ENCODE measurements at places on chromosomes 11 and 22.

GRCh38 chr22:37331034-37331428, 48.7 kb downstream of the CYTH4 start:
- DNase-seq, result peak; percentile 28

- DNase-seq, result no peak
Observed at GRCh38 chr11:108009497-108010370, 1.0 kb downstream of the CUL5 start.

DNA sequence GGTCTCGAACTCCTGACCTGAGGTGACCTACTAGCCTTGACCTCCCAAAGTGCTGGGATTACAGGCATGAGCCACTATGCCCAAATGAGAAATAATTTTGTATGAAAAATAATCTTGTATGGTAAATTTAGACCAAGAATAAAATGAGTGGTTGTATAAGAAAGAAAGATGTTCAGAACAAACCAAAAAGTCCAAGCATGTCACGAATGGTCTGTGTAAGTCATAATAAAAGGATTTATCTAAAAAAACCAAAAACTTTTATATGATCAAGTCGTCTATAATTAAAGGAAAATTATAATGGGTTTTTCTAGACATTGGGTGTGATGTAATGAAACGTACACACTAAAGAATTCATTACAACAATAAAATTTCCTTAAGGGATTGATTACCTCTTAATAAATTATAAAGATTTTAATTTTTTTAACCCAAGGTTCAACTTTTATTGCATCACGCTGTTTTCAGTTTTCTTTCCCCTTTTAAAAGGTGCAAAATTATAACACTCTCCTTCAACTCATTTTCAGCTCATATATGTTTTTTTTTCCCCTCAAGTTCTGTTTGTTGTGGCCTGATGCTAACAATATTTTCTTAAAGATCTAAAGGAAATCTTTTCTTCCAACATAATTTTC, 8.9 kb upstream of the AQP11 start:
- no peak for DNase-seq

DNA sequence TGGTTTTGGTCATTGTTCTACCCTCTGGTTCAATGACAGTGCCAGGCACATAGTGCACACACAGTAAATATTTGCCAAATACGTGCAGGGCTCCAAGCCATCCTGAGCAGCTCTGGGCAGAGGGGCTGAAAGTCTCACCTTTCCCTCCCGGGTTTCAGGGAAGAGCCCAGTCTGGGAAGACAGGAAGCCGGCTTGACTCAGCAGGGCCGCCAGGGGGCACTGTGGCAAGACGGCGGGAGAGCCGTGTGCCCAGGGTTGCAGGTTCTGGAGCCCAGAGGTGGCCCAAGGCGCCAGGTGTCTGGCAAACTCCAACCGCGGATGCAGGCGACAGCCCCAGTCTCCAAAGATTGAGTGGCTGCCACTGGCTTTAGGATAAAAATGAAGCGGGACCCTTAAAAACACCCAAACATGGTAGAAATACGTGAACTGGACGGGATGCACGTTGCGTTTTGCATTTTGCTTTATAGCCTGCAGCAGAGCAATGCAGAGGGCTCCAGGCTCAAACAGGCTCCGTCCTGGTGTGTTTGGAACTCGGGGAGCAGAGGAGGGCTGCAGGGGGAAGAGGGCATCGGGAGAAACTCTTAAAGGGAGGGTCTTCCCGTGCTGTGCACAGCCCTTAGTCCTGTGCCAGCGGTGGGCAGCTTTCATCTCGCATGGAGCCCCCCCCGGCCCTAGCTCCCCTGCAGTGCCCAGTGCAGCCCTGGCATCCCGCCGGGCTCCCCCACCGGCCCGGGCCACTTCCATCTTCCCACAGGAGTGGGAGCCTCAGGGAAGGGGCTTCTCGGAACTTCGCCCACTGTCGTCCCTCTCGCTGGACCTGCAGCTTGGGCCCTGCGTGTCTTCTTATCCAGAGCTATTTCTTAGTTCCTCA, 10.7 kb downstream of the KRTAP5-5 start:
- no peak for DNase-seq

GRCh38 chr11:13143486-13144297, 133.9 kb upstream of the BMAL1 start:
- DNase-seq, result no peak

DNA sequence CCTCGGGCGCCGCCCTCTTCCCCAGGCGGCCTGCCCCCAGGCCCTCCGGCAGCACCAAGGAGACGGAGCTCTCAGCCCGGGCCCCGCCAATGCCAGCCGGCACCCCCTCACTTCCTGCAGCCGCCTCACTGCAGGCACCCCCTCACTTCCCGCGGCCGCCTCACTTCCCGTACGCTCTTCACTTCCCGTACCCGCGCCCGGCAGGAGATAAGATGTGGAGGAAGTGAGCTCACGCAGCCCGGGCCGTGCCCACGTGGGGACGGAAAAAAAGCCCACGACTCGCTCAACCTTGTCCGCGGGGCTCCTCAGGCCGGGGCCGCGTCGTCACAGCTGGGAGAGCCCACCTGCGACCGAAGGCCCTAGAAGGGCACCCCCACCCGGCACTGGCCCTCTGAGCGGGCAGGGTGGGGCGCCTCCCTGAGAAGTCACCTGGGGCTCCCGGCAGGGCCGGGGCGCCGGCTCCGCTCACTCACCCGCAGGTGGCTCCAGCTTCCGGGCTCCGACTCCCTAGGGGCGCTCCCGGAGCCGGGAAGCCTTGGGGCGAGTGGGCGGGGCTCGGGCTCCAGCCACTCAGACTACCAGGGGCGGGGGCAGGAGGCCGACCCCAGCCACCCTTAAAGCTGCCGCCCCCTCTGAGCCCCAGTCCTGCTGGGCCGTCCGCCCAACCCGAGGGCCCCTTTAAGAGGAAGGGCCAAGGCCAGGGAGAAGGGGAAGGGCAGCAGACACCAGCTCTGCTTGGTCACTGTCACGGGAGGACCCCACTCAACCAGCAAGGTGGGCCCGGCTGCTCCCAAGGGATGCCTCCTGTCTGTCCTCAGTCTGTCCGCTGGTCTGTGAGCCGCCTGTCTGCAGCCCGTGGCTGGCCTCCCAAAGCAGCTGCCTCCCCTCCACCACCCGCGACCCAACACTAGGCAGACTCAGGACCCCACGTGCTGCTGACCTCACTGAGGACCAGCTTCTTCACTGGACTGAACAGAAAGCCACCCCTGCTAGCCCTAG, 31.4 kb downstream of the PISD start:
- no peak for DNase-seq

DNA sequence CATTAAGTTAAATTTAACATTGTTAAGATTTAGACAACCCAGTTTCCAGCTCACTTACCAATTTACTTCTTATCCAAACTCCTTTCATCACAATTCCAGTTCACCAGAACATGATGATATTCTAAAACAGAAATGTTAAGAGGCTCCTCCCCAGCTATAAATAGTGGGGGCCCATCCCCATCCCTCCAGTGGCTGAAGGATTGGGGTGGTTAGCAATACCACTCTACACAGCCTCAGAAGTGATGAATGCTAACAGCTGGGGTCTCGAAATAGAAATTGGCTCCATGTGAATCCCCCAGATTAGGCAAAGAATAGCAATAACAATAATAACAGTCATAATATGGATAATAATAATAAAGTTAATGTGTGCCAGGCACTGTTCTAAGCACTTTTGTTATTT, 97.9 kb upstream of the NCAM1 start:
- DNase-seq, result no peak

GRCh38 chr11:78424334-78425270, 7.0 kb upstream of the GAB2 start:
- DNase-seq, result no peak

DNA sequence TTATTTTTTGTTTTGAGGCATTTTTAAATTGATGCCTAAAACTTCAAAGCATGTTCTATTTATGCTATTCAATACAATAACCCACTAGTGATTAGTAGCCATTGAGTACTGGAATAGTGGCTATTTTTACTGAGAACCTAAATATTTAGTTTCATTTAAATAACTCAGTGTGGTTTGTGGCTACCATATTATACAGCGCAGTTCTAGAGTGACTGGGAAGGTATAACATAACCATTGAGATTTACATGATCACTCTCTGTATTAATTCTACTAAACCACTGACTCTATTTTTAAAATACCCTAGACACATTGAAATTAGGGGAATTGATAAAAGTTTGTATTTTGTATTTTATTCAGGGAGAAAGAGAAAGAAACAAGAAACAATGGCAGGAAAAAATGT, 441.2 kb downstream of the CNTN5 start:
- DNase-seq, result no peak

DNA sequence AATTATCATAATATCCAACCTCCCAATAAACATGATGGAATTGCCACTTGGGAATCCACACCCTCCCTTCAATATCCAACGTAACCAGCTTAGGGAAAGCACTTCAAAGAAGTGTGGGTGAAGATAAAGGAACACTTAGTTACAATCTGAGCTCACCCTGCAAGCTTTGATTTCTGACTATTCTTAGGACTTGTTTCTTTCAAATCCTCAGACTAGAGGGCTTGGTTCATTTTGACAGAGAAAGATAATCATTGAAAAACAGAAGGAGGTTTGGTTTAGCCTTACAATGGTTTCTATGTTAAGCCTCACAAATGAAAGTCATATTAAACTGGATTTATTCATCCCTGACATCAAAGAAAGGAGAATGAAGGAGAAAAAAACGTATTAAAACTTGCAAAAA, 57.9 kb upstream of the SYT13 start:
- no peak for DNase-seq

DNA sequence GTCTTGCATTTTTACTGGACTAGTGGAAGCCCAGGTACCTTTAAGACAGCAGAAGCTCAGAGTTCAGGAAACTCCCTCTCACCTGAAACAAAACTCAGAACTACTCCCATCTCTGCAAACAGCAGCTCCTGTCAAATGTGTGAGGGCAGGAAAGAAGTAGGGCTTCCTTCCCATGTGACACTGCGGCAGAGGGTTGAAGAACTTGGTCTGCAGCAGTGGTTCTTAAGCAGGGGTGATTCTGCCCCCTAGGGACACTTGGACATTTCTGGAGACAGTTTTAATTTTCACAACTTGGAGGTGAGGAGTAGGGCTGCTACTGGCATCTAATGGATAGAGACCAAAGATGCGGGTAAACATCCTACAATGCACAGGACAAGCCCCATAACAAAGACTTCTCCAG, 63.4 kb downstream of the RCN1 start:
- peak; percentile 2 for DNase-seq

DNA sequence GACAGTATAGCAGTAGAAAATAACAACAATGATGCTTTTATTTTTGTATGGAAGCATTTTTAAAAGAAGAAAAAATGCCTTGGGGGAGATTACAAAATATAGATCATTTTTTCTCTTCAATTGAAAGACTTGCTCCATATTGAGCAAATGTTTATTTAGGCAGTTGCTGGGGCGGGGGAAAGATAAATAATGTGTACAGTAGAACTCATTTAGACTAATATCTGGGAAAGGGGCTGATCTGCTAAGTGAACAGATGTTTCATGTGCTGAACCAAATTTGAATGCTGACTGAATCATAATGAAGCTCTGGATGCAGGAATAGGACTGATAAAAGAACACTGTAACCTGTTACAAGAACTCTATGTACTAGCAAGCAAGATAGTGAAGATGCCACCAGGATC, 457.1 kb upstream of the TENM4 start:
- no peak for DNase-seq

GRCh38 chr11:64258946-64259532, 7.7 kb downstream of the PLCB3 start:
- DNase-seq, result no peak

- DNase-seq, result no peak
Observed at GRCh38 chr22:44531487-44531886, 33.5 kb upstream of the RTL6 start.

- DNase-seq, result no peak
Observed at GRCh38 chr22:43216738-43217137, 29.8 kb upstream of the TTLL12 start.

DNA sequence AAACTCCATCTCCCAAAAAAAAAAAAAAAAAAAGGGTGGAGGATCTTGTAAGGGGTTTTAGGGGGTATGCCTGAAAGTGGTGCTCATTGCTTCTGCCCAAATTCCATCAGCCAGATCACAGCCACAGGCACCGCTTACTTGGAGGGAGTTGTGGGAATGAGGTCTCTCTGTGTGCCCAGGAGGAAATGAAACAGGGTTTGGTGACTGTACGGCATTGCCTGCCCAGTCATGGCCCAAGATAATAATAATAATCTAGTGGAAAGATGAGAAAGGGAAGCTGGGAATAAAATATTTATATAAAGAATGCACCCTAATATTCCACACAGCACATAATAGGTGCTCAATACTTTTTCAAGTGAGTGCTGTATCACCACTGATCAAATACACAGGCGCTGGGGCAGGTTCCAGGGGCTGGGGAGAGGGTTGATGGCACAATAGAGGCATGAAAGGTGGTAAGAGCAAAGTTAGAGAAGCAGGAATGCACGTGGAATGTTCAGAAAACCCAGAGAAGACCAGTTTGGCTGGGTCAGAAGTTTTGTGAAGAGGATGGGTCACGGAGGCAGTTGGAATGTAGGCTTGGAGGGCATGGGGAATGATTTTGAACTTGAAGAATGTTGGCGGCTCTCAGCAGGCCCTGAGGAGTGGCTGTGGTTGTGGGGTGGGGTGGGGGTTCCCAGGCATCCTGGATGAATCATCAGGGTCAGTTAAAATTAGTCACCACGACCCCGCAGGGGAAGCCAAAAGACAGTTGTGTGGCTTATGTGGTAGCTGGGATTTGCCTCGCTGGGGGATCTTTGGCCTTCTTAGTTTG, 12.5 kb upstream of the MB start:
- DNase-seq, result peak; percentile 98

Data from astrocyte of the cerebellum (primary cell).